Activated T-cell treated with anti-CD3 and anti-CD28 coated beads, Interleukin-2, amount 50 U/mL, for 72 hours (primary cell): ENCODE measurements at places on chromosomes 16 and 17. TPM values are rescaled to one million over a fixed set of nuclear protein-coding genes. Genes with fewer than 3 reads are reported as not detected.

The NPIPA5 gene
- total RNA-seq, result 9.1 TPM

GRCh38 chr17:78351449-78352006 is 8.3 kb downstream of the SOCS3 start:
- peaks cover 2% of the 10 kb centered on the region for H3K36me3 ChIP-seq
- H3K27me3 ChIP-seq, result no peaks in the 10 kb centered on the region
- peaks cover 85% of the 10 kb centered on the region for H3K4me1 ChIP-seq
- H3K27ac ChIP-seq, result no peak overlapping the region

GRCh38 chr16:14249291-14250032 is 178.3 kb downstream of the MRTFB start:
- H3K36me3 ChIP-seq, result peaks cover 8% of the 10 kb centered on the region
- no peaks in the 10 kb centered on the region for H3K27me3 ChIP-seq
- H3K4me3 ChIP-seq, result no peak overlapping the region
- peaks cover 16% of the 10 kb centered on the region for H3K4me1 ChIP-seq
- H3K27ac ChIP-seq, result peak overlapping the region; percentile 86
- DNase-seq, result peak; percentile 33

DNA sequence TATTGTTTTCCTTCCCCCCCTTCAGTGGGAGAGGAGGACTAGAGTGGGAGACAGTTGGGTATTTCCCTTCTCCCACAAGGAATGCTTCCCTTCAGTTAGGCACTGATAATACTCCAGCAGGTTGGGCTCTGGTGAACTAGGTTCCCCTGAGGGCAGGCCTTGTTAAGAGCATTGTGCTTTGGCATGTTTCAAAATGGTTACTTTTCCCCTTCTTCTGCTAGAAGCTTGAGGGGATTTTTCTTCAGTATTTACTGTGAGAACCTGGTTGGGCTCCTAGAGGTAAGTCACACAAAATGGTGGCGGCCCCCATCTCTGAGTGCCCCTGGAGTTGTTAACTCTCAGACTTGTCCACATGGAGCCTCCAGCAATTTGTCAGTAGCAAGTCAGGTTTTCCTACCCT is 156.2 kb downstream of the CYB561 start:
- no peaks in the 10 kb centered on the region for H3K27me3 ChIP-seq
- H3K36me3 ChIP-seq, result peaks cover 13% of the 10 kb centered on the region
- DNase-seq, result no peak
- H3K27ac ChIP-seq, result no peak overlapping the region
- H3K4me1 ChIP-seq, result no peaks in the 10 kb centered on the region

DNA sequence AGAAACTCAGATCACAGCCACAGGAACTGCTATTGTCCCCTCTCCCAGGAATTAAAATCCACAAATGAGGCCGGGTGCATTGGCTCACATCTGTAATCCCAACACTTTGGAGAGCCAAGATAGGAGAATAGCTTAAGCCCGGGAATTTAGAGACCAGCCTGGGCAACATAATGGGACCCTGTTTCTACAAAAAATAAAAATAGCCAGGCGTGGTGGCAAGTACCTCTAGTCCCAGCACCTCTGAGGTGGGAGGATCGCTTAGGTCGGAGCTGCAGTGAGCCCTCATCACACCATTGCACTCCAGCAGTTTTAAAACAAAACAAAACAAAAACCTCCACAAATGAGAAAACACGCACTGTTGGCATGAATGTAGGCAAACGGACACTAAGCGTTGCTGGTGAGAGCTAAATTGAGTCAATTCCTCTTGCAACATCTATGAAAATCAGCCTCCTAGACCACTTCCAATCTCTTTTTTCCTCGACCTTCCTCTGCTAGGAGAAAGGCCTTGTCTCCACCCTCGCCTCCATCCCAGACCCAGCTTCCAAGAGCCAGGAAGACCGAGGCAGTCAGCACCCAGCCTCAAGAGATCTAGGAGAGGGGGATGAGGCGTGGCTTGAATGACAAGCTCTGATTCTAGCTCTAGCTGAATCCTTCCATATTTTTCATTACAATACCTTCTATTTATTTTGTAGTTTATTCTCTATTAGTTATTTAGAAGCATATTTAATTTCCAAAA is 14.8 kb downstream of the TLE7 start:
- H3K27me3 ChIP-seq, result peaks cover 35% of the 10 kb centered on the region
- H3K27ac ChIP-seq, result no peak overlapping the region
- peak overlapping the region; percentile 70 for H3K4me3 ChIP-seq
- DNase-seq, result no peak

- peaks cover 14% of the 10 kb centered on the region for H3K36me3 ChIP-seq
- H3K27ac ChIP-seq, result peak overlapping the region; percentile 67
- no peak overlapping the region for H3K4me3 ChIP-seq
Measured at GRCh38 chr16:2769675-2770056, 7.4 kb downstream of the ELOB start.

DNA sequence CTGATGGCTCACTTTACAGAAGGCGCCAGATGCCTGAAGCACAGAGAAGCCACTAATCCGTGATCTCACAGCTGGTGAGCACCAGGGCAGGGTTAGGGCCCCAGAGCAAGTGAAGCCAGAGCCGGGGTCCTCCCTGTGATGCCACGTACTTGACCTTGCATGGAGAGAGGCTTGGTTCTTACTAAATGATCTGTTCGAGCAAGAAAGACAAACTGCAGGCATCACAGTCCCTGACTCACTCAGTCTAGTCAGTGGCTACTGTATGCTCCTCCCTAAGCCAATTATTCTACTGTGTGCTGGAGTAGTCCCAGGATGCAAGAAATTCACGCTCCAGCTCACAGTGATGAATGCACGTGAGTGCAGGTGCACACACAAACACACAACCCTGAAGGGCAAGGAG is 55.4 kb downstream of the SDK2 start:
- no peak overlapping the region for H3K4me3 ChIP-seq
- no peaks in the 10 kb centered on the region for H3K36me3 ChIP-seq
- no peaks in the 10 kb centered on the region for H3K27me3 ChIP-seq

DNA sequence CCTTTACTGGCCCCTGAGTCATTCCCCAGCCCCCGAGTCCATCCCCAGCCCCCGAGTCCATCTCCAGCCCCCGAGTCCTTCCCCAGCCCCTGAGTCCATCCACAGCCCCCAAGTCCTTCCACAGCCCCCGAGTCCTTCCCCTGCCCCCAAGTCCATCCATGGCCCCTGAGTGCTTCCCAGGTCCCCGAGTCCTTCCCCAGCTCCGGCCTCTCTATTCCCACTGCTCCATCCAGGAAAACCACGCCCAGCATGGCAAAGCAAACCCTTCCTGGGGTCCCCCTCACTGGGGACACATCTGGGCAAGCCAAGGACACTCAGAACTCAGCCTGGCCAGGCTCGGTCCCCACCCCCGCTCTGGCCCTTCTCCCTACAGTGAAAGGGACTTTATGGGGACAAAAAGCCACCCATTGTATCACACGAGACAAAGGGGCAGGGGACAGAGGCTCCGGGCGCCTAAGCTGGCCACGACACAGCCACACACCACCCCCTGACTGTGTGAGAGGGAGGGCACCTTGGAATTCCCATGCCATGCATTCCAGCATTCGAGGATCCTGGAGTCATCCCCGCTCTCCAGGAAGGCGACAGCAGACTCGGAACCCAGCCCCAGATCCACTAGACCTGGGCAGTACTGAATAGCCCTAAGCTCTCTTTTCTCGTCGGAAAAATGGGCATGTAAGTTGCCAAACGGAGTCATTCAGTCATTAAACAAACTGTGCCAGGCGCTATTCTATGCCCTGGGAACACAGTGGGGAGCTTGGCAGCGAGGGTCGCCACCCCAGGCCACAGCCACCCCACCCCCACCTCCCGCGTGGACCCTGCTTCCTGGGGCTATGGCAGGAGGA is 14.0 kb downstream of the PLLP start:
- no peaks in the 10 kb centered on the region for H3K36me3 ChIP-seq
- no peak for DNase-seq
- no peaks in the 10 kb centered on the region for H3K27me3 ChIP-seq
- no peak overlapping the region for H3K27ac ChIP-seq

DNA sequence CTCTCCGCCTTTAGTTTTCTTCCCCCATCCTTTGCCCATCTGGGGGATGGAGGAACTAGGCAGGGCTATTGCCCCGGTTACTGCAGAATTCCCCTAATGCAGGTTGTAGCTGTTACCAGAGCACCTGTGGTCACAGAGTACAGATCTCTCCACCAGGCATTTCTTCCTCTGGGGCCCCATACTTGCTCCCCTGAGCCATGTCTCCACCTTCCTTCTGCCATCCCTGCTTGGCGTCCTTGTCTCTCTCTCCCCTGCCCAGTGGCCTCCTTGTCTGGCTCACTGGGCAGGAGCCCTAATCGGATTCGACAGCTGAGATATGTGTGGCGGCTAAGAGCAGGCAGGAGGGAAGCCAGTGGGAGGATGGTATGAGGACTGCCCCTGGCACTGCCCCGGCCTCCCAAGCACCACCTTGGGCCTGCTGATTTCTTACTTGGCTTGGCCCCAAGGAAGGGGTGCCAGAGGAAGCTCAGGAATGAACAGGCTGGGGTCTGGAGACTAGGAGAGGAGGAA is 2.0 kb downstream of the RARA start:
- no peaks in the 10 kb centered on the region for H3K36me3 ChIP-seq
- DNase-seq, result no peak
- H3K4me3 ChIP-seq, result no peak overlapping the region

- H3K27ac ChIP-seq, result no peak overlapping the region
- no peaks in the 10 kb centered on the region for H3K4me1 ChIP-seq
- no peaks in the 10 kb centered on the region for H3K27me3 ChIP-seq
- no peak overlapping the region for H3K4me3 ChIP-seq
- no peaks in the 10 kb centered on the region for H3K36me3 ChIP-seq
- DNase-seq, result no peak
Measured at GRCh38 chr17:20991276-20992037, 51.4 kb downstream of the USP22 start.

- no peak for DNase-seq
- H3K27me3 ChIP-seq, result no peaks in the 10 kb centered on the region
- no peaks in the 10 kb centered on the region for H3K4me1 ChIP-seq
- H3K27ac ChIP-seq, result no peak overlapping the region
Measured at GRCh38 chr16:7805686-7806396, 473.2 kb downstream of the RBFOX1 start.

The NDUFAF8 gene
- total RNA-seq, result 48.8 TPM
